NCI-H2171 treated with DMSO at 0.1 percent for 48 hours (cell line): ENCODE measurements at places on chromosomes 5 and 9.

- no peak for DNase-seq
Measured at GRCh38 chr5:71907608-71908145, 188.6 kb downstream of the CARTPT start.

DNA sequence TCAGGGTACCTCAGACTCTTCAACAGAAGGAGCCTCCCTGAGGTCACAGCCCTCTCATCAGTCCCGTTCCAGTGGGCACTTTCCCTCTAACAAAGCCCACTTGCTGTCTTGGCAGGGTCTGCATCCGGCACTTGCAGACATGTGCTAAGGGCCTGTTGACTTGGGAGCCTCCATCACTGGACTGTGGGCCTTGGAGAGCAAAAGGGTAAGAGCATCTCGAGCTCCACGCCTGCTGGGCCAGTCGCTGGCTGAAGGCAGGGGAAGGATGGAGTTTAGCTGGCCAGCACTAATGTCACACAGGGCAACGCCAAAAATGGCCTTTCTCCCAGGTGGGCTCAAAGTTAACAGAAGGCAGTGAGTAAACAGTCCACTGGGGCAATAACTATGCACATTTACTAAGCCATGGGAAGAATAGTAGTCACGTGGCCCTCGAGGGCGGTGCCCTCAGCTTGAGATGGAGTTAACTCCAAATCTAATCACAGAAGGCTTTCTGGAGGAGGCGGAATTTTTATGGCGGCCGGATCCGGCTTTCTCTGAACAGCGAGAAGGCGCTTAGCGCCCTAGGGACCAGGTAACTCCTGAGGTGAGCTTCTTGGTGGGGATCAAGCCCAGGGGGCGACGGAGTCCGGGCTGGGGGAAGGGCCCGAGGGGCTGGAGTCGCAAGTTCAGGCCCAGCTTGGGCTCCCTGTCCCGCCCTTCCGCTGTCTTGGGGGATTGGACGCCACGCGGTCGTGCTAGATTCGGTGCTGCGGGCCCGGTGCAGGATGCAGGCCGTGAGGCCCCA is 2.0 kb upstream of the NSD1 start:
- no peak for DNase-seq

DNA sequence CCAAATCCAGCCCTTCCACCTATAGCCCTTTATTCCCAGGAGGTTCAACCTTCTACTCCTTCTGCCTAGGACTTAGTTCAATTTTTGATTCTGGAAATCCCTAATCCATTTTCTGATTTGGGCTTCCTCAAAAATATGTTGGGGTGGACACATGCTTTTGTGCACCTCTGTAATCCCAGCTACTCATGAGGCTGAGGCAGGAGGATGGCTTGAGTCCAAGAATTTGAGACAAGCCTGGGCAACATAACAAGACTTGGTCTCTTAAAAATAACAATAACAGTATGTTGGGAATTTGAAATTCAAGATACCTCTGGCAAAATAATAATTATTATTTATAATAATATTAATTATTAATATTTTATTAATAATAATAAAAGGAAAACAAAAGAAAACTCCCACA is 188.7 kb upstream of the TLE4 start:
- peak; percentile 7 for DNase-seq

GRCh38 chr5:94916619-94917018 is 298.1 kb downstream of the SLF1 start:
- DNase-seq, result no peak

- peak; percentile 76 for DNase-seq
Measured at GRCh38 chr9:110048403-110048975, 159.5 kb downstream of the C9orf152 start.

DNA sequence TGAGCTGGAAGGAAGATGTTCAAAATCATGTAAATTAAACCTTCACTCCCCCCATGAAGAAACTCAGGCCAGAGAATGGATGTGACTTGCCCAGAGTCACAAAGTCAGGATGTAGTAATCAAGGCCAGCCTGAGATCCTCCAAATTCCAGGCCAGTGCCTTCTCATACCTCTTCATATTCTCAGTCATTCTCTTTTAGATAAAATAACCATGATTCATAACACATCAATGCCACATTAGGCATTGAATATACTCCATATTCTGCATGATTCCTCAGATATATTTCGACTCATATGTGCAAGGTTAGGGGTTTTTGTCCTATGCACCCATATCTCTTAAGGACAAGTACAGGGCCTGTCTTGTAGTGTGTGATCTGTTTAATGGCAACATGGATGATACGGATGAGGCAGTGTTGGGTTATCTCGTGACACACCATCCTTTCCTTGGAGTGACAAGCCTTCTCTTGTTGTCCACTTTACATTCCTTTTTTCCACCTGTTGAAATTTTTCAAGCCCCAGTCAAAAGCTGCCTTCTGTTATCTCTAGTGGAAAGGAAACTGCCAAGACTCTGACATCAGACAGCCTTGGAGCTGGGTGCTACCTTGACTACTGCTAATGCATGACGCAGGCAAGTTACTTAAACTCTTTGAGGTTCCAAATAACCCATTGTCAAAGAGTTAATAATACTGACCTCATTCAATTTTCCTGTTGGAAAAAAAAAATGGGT is 227.5 kb upstream of the NR4A3 start:
- DNase-seq, result no peak

GRCh38 chr9:128735373-128735772 is 11.4 kb upstream of the ZDHHC12 start:
- peak; percentile 50 for DNase-seq

DNA sequence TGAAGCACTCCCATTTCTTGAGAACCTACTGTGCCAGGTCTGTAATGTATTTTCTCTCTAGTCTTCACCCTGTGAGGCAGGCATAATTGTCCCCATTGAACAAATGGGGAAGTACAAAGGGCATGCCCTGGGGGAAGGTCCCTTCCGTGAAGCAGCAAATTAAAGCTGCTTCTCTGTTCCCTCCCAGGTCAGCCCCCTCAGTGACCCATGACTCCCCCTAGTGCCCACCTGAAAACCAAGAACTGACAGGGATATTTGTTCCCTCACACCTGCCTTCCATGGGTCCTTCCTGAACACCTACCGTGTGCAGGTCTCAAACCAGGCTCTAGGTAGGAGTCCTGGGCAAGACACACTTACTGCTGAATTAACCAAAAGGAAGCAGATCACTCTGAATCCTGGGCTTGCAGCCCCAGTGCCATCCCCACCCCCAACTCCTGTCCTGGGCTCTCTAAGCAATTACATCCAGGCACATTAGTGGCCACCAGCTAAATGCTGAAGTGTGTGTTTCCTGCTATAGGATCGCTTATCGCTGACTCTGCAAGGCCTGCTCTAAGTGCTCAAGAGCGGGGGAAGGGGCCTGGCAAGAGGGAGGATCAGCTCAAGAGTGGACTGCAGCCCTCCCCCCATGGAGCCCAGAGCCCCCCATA is 254.8 kb downstream of the CDK5RAP2 start:
- no peak for DNase-seq

DNA sequence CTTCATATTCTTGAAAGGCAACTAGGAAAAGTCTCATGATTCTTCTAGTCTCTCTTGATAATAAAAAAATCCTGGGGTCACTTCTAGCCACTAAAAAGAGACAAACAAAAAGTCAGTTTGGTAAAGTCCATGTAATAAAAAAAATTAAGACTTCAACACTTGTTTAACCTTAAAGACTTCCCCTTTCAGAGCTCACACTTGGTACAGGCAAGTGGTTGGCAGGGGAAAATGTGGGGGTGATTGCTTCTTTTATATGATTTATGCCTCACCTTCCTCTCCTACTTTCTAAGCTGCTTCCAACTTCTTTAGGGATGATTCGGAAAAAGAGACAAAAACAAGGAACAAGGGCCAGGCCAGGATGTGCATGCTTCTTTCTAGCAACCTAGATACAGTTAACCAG is 5.1 kb upstream of the ERCC6L2 start:
- DNase-seq, result no peak

DNA sequence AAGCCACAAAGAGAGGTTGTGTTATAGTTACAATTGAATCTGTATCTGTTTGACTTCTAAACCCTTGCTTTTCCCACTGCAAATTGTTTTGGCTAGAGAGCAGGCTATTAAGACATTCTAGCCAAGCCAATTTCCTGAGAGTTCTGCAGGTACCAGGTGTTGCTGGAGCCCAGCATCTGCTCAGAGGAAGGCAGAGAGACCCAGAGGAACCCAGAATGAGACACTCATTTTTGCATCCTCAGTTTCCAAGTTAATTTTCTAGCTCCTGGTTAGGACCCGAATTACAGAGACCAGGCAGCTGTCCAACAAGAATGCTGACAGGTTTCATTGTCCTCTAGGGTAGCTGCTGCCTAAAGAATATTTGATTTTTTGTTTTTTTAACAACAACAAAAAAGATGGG is 266.2 kb downstream of the TRIM32 start:
- DNase-seq, result peak; percentile 17

DNA sequence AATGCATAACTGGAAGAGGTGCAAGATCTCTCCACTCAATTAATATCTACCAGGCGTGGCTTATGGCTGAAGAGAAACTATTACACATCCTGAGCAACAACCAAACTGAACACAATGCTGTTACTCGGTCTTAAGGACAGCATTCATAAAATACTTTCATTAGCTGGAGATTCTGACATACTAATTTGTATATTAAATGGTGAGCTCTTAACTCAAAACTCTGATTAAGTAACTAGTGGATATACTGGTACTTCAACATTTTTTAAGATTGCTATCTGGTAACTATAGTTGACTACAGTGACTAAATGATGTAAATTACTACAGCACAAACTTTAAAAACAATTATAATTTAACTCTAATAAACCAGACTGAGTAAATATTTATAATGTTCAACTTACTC is 15.8 kb downstream of the ZDHHC21 start:
- DNase-seq, result no peak

DNA sequence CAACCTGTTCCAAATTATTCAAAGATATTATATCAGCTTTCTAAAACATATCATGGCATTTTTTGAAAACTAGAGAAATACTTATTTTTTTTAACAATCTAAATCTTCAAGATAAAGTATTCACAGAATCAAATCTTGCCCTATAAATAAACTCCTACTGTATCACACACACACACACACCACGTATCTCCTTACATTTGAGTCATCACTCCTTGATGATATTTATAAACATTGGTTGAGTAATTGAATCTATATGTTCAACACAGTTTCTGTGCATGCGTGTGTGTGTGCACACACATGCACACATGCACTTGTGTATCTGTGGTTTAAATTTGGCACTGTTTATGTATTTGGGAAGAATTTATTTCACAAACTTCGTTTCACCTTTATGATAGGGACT is 1716.4 kb downstream of the EFNA5 start:
- DNase-seq, result peak; percentile 36
